ENCODE measurements at places on chromosomes 5 and 9.

DNA sequence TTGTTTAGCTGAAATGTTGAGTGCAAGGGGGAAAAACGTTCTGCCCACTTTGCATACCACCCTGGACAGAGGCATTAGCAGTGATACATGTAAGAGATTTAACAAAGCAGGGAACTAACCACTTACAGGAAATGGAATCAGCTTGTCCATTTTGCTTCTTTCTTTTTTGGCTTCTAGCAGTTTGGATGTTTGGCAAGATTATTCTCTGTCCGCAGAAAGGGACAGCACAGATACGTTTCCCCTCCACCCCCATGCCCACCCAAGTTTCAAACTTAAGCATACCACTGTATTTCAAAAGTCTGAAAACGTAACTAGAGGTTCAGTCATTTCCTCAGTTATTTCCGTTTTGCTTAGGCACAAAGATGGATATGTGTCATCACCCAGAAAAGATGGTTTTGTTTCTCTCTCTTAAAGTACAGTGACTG lies 118.4 kb downstream of the GDNF start:
- DNase-seq, result no peak

DNA sequence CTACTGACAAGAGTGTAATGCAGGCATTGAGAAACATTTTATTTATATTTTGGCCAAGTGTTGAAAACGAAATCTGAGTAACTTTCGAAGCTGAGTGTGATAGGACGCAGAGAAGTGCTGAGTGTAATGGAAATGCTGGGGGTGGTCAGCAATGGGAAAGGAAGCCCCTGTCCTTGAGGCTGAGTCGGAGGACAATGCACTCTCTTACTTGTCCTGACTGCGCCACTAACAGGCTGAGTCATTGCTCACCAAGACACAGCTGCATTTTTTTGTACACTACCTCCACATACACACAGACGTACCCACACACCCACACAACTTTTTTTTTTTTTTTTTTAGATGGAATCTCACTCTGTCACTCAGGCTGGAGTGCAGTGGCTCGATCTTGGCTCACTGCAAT lies 637.7 kb downstream of the SLCO4C1 start:
- DNase-seq, result no peak

- no peak for DNase-seq
These were observed 139.0 kb downstream of the RFX3 start for GRCh38 chr9:3386753-3387152.

DNA sequence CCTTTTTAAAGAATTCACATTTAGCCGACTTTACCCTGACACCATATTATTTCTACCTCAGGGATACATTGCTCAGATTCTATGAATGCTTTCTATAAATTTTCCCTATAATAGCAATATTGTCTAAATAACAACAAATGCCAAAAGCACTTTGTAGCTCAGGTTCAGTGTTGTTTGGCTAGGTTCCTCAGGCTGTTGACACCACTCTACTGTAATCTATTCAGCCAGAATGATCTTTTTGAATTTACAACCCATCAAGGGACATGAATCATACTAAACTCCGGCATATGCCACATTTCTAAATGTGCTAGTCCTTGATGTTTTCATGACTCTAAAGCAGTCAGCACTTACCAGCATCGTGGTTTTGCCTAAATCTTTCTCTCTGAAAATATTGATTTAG lies 641.5 kb upstream of the CDH10 start:
- DNase-seq, result no peak

GRCh38 chr5:18043344-18043743 lies 409.1 kb downstream of the TAF11L14 start:
- DNase-seq, result no peak

DNA sequence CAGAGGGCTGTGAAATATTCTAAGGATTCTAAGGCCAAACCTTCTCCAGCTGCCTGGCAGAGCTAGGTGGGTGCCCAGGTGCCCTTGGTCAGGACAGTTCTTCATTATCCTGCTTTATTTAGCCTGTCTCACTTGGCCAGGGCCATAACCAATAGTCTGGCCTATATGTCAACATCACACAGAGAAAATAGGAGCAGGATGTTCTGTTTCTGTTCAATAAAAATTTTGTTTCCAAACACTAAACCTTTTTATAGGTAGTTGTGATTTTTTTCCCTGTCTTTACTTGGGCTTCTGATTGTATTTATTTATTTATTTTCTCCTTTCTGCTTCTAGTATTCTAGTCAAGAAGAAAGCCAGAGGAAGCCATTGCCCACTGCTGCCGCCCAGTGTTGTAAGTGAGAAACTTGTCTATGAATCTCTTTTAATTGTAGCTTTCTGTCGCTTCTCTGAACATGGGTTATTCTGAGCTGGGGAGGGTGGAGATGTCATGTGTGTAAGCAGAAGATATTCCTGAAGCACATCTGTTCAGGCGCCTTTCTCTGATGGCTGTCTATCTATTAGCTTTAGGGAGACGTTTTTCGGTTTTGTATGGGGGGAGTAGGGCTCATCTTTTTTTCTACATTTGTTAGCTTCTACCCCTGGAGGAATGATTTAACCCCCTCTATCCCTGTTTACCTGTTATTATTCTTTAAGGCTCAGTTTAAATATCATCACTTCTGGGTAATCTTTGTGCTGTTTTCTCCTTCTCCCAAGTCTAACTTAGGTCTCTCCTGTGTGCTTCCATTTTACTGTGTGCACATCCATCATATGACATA lies 97.1 kb downstream of the UNC13B start:
- DNase-seq, result peak; percentile 33

All from COLO829 (cell line).